ENCODE measurements at places on chromosomes 12 and 14.

DNA sequence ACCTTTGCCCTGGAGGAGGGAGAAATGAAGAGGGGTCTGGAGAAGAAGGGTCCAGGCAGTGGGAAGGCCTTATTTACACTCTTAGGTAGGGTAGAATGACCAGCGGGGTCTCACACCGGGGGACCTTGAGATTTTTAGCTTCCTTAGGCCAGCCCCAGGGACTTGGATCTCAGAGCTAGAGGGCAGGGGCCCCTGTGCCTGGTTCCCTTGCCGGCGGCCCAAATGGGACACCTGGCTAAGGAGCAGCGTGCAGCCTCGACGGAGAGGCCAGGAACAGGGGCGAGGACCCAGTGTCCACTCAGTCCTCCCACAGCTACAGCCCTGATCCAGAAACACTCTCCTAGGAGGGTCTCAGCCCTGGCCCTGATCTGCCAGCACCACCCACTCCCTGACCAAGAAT is 41.8 kb downstream of the DIO3 start:
- DNase-seq: peak; percentile 59

DNA sequence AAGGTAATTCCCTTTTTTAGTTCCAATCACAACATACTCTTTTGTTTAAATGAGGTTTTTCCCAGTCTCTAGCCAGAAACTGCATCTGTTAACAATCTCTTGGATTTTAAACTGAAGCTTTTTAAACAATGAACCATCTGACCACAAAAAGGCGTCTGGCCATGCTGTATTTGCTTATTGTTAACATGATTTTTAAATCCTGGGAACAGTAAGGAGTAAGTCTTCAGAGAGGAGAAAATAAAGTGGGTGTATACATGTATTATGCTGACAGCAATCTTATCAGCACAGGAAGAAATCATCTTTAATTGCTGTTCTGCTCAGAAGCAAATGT is 106.2 kb downstream of the DAAM1 start:
- DNase-seq: no peak

GRCh38 chr12:124743479-124744272 is 120.0 kb downstream of the SCARB1 start:
- no peak for DNase-seq

- DNase-seq: no peak
Observed at GRCh38 chr14:72270147-72270727, 338.0 kb downstream of the RGS6 start.

DNA sequence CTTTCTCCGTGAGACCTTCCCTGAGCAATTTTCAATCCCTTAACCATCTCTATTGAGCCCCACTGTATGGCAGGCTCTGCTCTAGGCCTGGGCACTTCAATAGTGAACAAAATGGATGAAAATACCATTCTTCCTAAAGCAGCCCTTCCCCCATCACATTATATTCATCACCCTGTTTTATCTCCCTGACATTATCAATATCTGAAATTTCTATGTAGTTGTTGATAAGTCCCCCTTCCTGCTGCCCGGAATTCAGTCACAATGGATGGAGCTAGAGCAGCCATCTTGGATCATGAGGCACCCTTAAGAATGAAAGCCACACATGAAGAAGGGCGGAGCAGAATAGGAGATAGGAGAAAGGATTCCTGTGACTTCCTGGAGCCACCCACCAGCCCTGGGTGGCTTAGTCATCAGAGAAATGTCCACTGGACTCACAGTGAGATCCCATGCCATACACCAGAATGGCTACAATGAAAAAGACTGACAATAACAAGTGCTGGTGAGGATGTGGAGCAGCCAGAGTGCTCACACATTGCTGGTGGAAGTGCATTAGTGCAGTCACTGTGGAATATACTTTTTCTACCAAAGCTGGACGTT is 33.9 kb downstream of the SCARB1 start:
- no peak for DNase-seq

- DNase-seq: no peak
Observed at GRCh38 chr12:13211859-13212664, 15.5 kb downstream of the EMP1 start.

DNA sequence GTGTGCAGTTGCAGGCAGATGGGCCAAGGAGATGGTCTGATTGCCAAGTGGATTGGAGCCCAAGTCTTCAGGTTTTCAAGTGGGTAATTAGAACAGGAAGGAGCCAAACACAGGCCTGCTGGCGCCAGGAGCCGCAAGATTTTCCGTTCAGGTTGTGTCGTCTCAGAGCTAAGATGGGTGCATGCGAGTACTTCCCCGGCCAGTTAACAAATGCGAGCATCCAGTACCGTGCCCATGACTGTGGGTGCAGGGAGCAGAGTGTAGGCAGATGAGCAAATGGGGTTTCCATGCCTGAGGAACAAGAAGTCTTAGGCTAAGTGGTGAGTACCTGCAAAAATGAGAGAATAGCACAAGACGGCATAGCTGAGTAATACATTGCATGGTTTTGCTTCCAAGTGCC is 90.5 kb downstream of the CHST11 start:
- DNase-seq: no peak

GRCh38 chr12:95003213-95003920 is at the start of gene NDUFA12:
NDUFA12 (minus strand) TSS chr12:95003697; CDS start chr12:95003680, 17 bp downstream.
- peak; percentile 95 for DNase-seq

- DNase-seq: no peak
Observed at GRCh38 chr14:23538785-23539184, 12.8 kb downstream of the ZFHX2 start.

GRCh38 chr12:99573980-99574379 is 73.6 kb upstream of the GARIN6 start:
- no peak for DNase-seq

GRCh38 chr14:97219431-97220017 is 422.3 kb downstream of the VRK1 start:
- DNase-seq: no peak

GRCh38 chr14:104583424-104584306 is 4.1 kb downstream of the C14orf180 start:
- DNase-seq: no peak

DNA sequence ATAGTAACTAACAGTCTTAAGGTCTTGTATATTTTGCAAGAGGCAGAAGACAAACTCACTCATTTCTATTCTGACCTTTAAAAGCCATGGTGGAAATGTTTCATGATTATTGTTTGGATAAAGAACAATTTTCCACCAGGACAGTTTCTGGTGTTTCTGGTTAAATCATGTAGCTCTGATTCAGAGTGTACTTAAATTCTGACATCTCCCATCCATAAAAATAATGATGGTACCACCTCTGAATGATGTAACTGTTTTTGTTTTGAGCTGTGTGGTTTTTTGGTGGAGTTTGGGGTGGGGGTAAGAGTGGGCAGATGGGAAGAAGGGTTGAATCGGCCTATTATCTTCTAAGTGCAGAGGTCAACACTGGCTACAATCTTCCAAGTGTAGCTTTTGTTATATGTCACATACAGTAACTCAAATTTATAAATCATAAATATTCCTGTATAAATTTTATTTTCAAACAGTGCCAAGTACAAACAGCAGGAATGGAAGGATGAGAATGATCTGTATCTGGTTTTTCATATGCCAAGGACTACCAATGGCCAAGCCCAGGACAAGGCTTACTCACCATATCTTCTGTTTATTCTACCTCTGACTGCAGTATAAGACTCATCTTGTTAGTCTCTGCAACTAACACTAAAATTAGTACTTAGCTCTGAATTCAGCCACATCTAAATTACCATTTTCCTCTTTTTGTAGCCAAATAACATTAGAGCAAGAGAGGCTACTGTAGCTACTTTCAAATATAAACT is 108.7 kb downstream of the BCAT1 start:
- DNase-seq: no peak

DNA sequence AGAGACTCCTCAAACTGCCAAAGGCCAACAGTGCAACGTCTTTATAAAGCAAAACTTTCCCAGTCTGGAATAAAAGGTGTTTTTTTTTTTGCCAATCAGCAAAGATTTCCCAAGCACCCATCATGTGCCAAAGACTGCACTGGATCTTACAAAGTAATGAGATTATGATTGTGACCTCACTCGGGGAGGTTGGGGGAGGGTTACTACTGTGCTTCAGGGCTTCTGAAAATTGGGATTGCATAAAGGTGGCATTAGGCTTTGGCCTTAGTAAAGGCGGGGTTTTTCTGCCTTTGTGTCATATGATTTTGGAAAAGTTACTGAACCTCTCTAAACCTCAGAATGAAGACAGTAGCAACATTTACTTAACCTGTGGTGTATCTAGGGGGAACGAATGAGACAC is 233.8 kb downstream of the DACT1 start:
- DNase-seq: no peak

GRCh38 chr14:69720912-69721311 is 46.0 kb upstream of the SRSF5 start:
- DNase-seq: no peak

DNA sequence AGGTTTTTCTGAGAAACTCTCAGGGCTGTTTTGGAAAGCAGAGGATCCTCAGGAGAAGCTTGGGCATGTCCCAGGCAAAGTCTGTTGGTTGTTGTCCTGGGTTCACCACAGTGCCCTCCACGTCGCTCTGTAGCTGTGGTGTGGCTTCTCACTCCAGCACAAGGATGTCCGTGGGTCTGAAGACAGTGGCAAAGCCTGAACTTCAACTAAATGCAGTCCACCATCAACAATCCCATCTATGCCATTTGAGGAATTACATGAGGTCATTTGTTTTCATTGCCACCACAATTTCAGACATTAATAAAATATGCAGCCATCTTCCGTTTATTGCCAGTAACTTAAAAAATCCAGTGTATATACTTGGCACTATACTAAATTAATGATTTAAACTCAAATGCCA is 272.1 kb downstream of the LRIG3 start:
- no peak for DNase-seq

DNA sequence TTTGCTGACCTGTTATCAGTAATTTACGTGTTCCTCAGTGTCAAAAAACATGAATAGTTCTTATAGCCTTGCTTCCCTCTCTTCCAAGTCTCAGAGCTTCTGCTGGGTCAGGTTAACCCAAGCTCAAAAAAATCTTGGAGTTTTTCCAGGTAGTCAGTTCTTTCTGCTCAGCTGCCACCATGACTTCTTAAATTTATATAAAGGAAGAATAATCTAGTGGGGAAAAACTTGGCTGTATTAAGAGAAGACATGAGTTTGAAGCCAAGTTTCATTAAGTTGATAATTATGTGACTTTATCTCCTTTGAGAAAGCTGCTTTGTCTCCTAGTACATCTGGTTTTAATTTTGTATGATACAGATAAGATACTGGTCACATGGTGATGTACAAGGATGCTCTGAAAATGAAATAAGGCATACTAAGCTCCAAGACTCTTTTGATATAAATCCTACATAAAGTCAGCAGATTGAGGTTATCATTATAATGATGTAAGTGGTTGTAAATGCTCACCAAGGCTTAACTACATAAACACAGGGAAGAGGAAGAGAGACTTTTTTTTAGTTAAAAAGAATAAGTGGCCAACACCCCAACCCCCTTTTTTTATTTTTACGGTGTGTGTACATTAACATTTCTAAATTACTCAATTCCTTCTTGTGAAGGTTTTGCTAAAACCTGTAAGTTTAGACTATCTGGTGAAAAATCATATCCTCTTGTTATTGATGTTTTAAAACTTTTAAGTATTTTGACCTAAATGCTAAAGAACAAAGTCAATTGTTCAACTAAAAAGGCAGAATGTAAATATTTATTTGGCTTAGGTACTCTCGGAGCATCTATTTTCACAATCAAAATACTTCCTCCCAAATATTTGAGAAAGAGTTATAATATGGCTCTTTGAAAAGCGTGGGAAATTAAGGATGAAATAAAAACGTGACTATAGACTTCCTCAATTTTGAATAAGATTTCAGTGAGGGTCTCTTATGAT is 84.1 kb upstream of the SLC38A2 start:
- DNase-seq: no peak

DNA sequence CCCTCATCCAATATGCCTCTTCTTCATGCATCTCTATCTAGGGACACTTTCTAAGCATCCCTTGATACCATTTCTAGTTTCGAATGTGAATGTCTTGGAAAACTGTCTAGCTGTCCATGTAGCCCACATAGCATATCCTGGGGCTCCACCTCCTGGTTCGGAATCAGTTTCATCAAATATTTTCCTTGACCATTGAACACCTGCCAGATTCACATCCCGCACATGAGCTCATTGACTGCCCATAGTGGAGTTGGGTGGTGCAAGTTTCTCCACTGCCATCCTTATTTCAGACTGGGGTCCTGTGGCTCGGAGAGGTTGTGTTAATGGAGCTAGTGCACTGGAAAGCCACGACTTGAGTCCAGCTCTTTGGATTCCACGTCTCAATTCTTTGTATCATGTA is 58.6 kb upstream of the TMEM263 start:
- DNase-seq: no peak
